ENCODE measurements at places on chromosomes 11 and 22.

- no peak for DNase-seq
Measured at GRCh38 chr11:57903441-57904123, 120.1 kb upstream of the OR9Q1 start.

GRCh38 chr11:66598993-66599392 is 6.0 kb downstream of the CCS start:
- DNase-seq: no peak

DNA sequence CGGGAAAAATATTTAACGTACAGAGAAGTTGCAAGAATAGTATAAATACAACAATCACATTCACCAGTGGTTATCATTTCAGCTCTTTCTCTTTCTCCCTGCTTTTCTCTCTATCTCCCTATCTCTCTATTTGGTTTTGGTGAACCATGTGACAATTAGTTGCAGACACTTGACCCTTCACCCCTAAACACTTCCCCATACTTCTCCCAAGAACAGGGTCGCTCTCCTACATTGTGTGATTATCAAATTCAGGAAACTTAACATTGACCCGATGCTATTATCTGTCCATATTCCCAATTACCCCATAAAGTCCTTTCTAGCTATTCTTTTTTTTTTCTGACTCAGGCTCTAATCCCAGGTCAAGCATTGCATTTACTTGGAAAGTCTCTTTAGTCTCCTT is 4.8 kb upstream of the CYB5R3 start:
- no peak for DNase-seq

- no peak for DNase-seq
Measured at GRCh38 chr11:47524291-47524874, 28.5 kb downstream of the CELF1 start.

- no peak for DNase-seq
Measured at GRCh38 chr22:29352778-29353177, 35.6 kb downstream of the AP1B1 start.

GRCh38 chr11:8593935-8594909 is at the start of gene STK33:
Gene STK33, minus strand, starts transcription at chr11:8594228. Its CDS starts 119,323 bp downstream, at chr11:8474905.
- peak; percentile 63 for DNase-seq

DNA sequence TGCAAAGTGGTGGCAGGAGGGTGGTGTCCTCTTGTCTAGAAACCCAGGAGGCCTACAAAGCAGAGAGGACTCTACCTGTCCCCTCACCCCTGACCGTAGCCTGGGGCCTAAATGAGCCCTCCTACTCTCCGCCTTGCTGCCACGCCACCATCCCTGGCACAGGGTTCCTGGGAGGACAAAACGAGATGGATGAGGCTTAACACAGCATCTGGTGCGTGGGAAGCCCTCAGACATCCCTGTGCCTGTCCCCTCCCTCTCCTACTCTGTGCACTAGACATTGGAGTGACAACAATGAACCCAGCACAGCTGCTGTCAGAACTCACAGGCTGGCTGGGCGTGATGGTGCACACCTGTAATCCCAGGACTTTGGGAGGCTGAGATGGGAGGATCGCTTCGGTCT is 36.4 kb upstream of the DKK3 start:
- DNase-seq: no peak

GRCh38 chr11:112289588-112290492 is 29.2 kb upstream of the PLET1 start:
- DNase-seq: no peak

- no peak for DNase-seq
Measured at GRCh38 chr11:12017243-12017678, 8.8 kb upstream of the DKK3 start.

DNA sequence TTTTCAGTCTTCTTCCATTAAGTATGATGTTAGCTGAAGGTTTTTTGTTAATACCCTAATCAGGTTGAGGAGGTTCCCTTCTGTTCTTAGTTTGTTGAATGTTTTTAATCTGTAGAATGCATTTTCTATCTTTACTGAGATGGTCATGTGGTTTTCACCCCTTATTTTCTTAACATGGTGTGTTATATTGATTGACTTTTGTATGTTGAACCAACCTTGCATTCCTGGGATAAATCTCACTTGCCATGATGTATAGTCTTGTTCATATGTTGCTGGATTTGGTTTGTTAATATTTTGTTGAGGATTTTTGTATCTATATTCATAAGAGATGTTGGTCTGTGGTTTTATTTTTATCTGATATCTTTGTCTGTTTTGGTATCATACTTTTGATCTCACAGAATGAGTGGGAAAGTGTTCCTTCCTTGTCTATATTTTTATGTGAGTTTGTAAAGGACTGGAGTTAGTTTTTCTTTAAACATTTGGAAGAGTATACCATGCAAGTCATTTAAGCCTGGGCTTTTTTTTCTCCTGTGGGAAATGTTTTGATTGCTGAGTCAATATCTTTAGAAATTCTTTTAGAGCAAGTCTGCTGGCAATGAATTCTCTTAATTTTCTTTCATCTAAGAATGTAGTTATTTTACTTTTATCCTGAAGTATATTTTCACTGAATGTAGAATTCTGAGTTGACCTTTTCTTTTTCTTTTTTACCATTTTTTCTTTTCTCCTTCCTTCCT is 5.5 kb upstream of the P4HA3 start:
- DNase-seq: no peak

DNA sequence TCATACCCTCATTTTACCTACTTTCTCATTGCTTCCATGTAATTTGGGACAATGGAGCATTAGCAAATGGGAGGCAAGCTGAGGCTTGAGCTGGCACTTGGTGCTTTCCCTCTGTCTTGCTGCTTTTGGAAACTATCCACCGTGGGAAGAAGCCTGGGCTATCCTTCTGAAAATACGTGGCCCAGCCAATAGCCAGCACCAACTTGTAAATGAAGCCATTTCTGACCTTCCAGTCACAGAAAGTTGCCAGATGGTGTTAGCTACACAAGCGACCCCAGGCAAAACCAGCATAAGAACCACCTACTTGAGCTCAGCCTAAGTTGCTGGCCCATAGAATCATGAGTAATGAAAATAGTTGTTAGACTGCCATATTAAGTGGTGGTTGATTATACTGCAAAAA is 18.5 kb upstream of the SPON1 start:
- DNase-seq: no peak

DNA sequence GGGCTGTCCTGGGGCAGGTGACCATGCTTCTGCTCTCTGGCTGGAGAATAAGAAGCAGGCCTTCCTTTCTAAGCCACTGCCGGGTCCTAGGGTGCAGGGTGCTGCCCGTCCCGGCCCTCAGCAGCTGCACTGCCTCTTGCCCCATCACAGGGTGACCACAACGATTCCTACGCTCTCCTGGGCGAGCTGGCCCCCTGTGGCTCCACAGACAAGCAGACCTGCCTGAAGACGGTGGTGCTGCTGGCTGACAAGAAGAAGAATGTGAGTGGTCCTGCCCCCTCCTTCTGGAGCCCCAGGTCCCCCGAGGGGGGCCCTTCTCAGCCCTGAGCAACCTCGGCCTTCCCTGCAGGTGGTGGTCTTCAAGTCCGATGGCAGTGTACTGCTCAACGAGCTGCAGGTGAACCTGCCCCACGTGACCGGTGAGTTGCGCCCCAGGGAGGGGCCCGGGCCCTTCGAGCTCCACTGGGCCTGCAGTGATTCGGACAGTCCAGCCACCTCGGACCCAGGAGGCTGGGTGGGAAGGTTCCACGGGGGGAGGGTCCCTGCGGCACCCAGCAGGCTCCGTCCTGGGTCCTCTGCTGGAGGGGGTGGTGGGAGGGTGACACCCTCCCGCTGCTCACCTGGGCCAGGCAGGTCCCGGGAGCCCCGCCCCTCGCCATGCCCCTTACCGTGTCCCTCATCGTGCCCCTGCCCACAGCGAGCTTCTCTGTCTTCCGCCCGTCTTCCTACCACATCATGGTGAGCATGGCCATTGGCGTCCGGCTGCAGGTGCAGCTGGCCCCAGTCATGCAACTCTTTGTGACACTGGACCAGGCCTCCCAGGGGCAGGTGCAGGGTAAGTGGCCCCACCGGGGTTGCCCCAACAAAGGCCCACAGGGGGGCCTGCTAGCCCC is 8.3 kb downstream of the MUC2 start:
- no peak for DNase-seq

- no peak for DNase-seq
Measured at GRCh38 chr11:11322101-11322500, 30.9 kb downstream of the CSNK2A3 start.

Data from DMS79 (cell line).